Breast epithelium (tissue), 4 donors: ENCODE measurements at places on chromosomes 16 and 17. TPM values are rescaled to one million over a fixed set of nuclear protein-coding genes. Genes with fewer than 3 reads are reported as not detected.

DNA sequence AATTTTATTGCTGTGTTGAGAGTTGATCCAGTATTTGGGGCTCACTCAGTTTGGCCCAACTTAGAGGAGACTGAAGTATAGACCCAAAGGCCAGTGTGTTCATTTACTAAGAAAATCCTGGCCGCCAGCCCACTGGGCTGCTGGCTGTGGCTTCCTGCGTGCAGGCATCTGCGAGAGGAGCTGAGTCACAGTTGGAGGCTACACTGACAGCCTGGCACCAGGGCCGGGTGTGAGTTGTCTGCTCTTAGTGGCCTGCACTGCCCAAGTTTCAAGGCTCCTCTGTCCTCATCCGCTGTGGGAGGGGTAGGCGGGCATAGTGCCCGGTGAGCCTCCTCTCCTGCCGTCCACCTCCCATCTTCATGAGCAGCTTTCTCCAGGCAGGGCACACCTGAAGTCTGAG lies 54.2 kb downstream of the PLD6 start:
- no peak overlapping the region for H3K4me3 ChIP-seq
- no peaks in the 10 kb centered on the region for H3K36me3 ChIP-seq
- no peaks in the 10 kb centered on the region for H3K4me1 ChIP-seq
- H3K27me3 ChIP-seq = no peaks in the 10 kb centered on the region
- peak overlapping the region; percentile 29 for H3K27ac ChIP-seq

GRCh38 chr16:27230562-27231001 lies 27.3 kb downstream of the KDM8 start:
- DNase-seq = no peak
- H3K27ac ChIP-seq = no peak overlapping the region
- H3K4me3 ChIP-seq = no peak overlapping the region
- no peaks in the 10 kb centered on the region for H3K27me3 ChIP-seq
- peaks cover 2% of the 10 kb centered on the region for H3K4me1 ChIP-seq

- H3K27me3 ChIP-seq = no peaks in the 10 kb centered on the region
- H3K4me3 ChIP-seq = peak overlapping the region; percentile 95
- peak overlapping the region; percentile 88 for H3K27ac ChIP-seq
- H3K4me1 ChIP-seq = peaks cover 19% of the 10 kb centered on the region
- DNase-seq = no peak
- no peaks in the 10 kb centered on the region for H3K36me3 ChIP-seq
Observed at GRCh38 chr16:72092832-72093447, 480 bp downstream of the TXNL4B start.

DNA sequence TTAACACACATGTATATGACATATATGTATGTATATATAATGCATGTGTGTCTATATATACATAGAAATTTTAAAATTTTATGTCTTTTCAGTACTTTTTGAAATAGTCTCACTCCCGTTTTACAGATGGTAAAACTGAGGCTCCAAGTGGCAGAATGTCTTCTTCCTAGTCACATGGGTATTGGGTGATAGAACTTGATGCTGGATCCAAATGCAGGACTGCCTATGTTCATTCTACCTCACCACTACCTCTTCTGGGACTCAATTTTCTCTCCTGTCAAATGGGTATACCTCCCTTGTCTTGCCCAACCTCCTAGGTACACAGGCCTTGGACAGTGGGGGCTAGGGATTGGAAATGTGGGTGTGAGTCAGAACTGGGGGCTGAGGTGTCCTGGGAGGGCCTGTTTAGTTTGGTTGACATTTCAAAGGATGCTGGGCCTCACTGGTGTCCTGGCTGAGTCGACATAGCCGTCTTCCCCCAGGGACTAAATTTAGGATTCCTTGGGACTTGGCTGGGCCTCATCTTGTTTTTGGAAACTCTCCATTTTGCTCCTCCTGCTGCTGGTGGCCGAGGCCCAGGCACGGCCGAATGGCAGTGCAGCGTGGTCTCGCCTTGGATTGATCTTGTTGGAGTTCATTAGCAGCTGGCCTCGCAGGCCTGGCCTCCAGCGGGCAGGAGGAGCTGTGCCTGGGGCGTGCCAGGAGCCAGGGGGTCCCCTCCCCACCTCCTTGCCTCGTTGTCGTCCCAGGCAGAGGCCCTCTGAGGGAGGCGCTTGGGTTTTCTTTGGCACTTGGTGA lies 25.9 kb downstream of the NKD1 start:
- H3K27me3 ChIP-seq = no peaks in the 10 kb centered on the region
- no peaks in the 10 kb centered on the region for H3K4me1 ChIP-seq
- DNase-seq = no peak
- H3K36me3 ChIP-seq = no peaks in the 10 kb centered on the region
- peak overlapping the region; percentile 40 for H3K27ac ChIP-seq

- no peaks in the 10 kb centered on the region for H3K36me3 ChIP-seq
- no peak overlapping the region for H3K27ac ChIP-seq
- no peak overlapping the region for H3K4me3 ChIP-seq
- H3K4me1 ChIP-seq = peaks cover 4% of the 10 kb centered on the region
- DNase-seq = no peak
- no peaks in the 10 kb centered on the region for H3K27me3 ChIP-seq
Observed at GRCh38 chr16:17320009-17320408, 150.8 kb downstream of the XYLT1 start.

GRCh38 chr16:54715011-54715410 lies 215.7 kb upstream of the IRX5 start:
- no peaks in the 10 kb centered on the region for H3K27me3 ChIP-seq
- no peak for DNase-seq
- H3K4me1 ChIP-seq = no peaks in the 10 kb centered on the region

DNA sequence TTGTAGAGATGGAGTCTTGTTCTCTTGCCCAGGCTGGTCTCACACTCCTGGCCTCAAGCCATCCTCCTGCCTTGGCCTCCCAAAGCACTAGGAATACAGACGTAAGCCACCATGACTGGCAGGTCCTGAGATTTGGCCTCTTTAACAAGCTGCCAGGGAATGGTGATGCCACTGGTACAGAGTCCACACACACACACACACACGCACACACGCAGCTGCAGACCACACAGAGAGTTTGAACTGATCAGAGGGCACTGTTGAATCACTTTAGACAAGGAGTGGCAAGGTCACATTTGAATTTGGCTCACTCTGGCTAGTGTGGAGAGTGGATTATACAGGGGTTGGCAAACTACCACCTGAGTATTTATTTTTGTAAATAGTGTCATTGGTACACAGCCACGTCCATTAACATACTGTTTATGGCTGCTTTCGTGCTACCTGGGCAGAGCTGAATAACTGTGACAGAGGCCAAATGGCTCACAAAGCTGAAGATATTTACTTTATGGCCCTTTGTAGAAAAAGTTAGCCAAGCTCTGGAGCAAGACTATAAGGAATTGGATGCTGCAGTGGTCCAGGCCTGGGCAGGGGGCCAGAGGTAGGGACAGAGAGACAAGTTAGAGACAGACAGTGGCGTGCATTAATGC lies 9.9 kb downstream of the ITPRIPL2 start:
- H3K4me1 ChIP-seq = peaks cover 5% of the 10 kb centered on the region
- no peak for DNase-seq
- no peaks in the 10 kb centered on the region for H3K27me3 ChIP-seq
- no peaks in the 10 kb centered on the region for H3K36me3 ChIP-seq

Gene BRIP1
- 1.0 TPM for total RNA-seq

Gene FHOD1
- 22.6 TPM for total RNA-seq

DNA sequence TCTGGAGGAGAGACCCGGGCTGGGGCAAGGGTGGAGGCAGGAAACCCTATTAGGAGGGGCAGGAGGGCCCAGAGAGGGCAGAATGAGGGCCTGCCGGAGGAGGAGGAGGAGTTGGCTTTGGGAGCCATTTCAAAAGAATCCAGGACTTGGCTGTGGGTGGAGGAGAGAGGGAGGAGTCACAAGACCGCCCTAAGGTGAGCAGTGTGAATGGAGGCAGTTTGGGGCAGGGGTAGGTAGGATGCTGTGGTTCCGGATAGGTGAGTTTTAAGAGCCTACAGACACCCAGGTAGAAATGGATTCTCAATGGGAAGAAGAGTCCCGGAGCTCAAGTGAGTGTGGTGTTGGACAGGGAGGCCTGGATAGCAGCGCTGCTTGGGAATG lies 80.3 kb downstream of the ARHGAP23 start:
- peaks cover 9% of the 10 kb centered on the region for H3K27me3 ChIP-seq
- H3K4me3 ChIP-seq = no peak overlapping the region
- H3K36me3 ChIP-seq = no peaks in the 10 kb centered on the region
- H3K4me1 ChIP-seq = no peaks in the 10 kb centered on the region

DNA sequence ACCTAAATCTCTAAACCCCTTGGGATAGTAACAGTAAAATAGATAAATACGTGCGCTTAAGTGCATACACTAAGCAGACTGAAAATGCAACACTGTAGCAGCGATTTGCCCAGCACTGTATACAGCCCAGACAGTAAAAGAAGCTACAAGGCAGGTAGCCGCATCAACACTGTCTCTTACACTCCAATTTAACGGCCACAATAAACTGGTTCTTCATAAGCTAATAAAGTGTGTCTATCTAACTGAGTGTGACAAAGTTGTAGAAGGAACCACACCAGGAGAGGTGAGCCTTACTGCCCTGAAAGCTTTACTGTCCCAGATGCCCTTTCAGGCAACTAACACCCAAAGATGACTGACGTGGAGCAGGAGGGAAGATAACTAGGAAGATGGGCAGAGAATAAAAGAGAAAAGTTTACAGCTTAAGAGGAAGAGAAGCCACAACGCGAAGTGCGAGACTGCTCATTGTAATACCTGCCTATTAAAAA lies 847 bp downstream of the ZDHHC7 start:
- H3K36me3 ChIP-seq = no peaks in the 10 kb centered on the region
- H3K27me3 ChIP-seq = no peaks in the 10 kb centered on the region
- H3K4me1 ChIP-seq = peaks cover 11% of the 10 kb centered on the region
- DNase-seq = no peak

GRCh38 chr16:2954656-2955381 lies 9.3 kb upstream of the KREMEN2 start:
- no peaks in the 10 kb centered on the region for H3K36me3 ChIP-seq
- no peak overlapping the region for H3K4me3 ChIP-seq
- no peaks in the 10 kb centered on the region for H3K4me1 ChIP-seq
- no peak overlapping the region for H3K27ac ChIP-seq
- H3K27me3 ChIP-seq = no peaks in the 10 kb centered on the region
- DNase-seq = no peak

DNA sequence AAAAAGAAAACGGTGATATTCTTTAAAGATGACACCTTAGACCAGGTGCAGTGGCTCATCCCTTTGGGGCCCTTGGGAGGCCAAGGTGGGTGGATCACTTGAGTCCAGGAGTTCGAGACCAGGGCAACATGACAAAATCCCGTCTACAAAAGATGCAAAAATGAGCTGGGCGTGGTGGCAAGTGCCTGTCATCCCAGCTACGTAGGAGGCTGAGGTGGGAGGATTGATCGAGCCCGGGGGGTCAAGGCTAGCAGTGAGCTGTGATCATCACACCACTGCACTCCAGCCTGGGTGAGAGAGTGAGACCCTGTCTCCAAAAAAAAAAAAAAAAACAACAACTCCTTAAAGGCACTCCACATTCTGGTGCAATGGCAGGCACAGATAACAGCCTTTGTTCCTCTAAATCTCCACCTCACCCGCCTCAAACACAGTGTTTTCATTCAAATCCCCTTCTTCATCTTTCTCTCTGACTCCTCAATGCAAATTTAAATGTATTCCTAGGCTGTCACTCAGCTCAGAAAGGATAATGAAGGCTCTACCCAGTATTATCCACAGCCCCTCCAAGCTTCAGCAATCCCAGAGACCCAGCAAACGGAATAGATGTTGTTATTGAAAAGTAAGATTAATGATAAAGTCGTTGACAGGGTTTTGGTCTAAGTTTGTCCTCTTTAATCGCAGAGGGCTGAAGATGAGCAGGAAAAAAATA lies 56.2 kb upstream of the CACNG5 start:
- no peaks in the 10 kb centered on the region for H3K36me3 ChIP-seq
- no peaks in the 10 kb centered on the region for H3K27me3 ChIP-seq
- H3K27ac ChIP-seq = no peak overlapping the region
- no peaks in the 10 kb centered on the region for H3K4me1 ChIP-seq

DNA sequence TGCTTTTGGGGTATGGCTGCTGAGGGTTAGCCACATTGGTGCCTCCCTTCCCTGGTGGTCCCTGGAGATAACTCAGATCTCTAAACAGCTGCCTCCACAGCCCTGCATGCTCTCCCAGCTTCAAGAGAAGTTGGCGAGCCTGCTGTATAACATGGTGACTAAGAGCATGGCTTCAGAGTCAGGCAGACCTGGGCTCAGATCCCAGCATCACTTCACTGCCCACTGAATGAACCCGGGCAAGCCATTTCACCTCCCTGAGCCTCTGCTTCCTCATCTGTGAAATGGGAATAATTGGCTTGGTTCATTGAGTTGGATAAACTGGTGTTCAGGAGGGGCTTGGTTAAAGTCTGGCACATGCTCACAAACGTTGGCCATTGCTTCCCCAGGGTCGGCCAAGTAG lies 16.6 kb downstream of the KIF1C start:
- H3K36me3 ChIP-seq = peaks cover 4% of the 10 kb centered on the region
- H3K27ac ChIP-seq = no peak overlapping the region
- no peak overlapping the region for H3K4me3 ChIP-seq
- no peaks in the 10 kb centered on the region for H3K4me1 ChIP-seq
- DNase-seq = no peak

DNA sequence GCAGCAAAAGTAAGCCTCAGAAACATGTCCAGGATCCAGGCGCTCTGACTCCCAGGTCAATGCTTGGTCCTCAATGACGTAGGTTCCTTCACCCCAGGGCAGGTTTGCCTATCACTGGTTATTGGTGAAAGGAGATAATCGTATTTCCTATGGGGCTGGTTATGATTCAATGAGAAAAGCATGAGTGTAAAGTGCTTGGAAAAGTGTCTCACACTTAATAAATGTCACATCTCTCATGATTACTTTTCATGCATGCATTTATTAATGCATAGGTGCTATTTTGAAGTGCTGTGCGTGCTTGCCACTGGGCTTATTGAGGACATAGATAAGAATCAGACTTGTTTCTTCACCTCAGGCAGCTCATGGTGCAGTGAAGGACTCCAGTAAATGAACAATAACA lies 10.4 kb upstream of the CDH13 start:
- H3K36me3 ChIP-seq = no peaks in the 10 kb centered on the region
- H3K4me3 ChIP-seq = no peak overlapping the region
- no peak overlapping the region for H3K27ac ChIP-seq
- DNase-seq = no peak

DNA sequence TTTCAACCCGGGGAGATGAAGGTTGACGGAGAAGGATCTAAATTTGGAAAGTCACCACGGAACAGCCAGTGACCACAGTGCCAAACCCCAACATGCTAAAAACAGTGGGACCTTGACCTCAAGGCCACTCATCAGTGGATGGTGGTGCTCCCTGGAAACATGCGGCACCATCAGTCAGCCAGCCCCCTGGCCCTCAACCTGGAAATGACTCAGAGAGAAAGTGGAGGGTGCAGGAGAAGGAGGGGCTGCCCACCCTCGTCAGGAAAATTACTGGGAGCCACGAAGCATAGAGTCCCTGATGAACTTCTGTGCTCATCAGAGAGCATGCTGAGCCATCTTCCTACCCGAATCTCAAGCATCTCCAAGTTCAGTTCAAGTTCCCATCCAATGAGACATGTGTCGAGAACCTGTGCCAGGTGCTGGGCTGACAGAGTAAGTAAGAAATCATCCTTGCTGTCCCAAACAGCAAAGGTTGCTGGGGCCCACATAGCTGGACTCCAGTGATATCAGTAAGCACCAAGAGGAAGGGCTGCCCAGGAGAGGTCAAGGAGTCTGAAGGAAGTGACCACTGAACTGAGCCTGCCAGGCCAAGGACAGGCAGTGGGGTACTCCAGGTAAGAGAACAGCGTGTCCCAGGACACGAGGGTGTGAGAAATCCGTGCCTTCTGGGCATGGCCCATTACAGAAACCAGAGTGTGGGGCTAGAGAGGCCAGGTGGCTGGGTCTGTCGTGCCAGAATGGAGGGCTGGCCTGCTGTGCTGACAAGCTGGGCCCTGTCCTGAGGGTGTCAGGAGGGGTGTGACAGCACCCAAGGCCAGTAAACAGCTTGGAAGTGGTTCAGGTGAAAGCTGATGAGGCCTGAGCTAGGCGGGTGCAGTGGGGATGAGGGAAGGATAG lies 5.2 kb downstream of the PECAM1 start:
- H3K27ac ChIP-seq = peak overlapping the region; percentile 88
- peak overlapping the region; percentile 51 for H3K4me3 ChIP-seq
